ENCODE measurements at places on chromosomes 13 and 19. TPM values are rescaled to one million over a fixed set of nuclear protein-coding genes. Genes with fewer than 3 reads are reported as not detected.
A peak's percentile ranks its signal among the peaks of the same experiment; 100 is the strongest.

DNA sequence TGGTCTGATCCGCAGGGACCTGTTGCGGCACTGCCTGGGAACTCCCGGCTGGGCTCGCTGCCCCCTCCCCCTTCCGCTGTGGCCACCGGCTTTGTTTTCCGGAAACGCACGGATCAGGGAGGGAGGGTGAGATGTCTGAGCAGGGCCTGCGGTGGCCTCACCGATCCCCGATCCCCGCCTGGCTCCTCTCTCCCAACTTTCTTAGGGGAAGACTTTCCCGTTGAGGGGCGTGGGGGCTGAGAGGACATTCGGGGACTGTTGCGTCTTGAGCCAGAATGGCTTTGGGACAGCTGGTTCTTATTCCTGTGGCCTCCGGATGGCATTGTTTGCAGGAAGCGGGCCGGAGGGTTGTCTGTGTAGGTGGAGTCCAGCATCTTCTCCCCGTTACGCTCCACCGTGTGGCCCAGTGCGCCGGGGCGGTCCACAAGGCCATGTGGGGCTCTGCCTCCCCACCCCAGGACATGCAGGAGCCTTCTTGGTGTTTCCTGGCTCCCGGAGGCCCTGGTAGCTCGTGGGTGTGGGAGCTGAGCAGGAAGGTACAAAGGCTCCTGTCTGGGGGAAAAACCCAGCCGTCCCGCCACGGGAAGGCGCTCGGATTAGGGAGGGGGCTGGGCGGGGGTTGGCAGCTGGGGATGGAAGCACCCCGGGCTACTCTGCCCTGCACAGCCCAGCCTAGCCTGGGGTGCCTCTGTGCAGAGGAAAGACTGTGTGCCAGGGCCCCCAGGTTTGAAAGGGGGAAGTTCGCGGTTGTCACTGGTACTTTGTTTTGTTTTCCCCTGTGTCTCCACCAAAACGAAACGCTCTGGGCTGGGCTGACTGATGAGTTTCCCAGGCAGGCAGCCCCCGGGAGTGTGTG, 1.3 kb downstream of the CSNK1G2 start:
- DNase-seq: peak; percentile 75

GRCh38 chr13:75641026-75641425, 4.9 kb downstream of the LMO7 start:
- DNase-seq: no peak

DNA sequence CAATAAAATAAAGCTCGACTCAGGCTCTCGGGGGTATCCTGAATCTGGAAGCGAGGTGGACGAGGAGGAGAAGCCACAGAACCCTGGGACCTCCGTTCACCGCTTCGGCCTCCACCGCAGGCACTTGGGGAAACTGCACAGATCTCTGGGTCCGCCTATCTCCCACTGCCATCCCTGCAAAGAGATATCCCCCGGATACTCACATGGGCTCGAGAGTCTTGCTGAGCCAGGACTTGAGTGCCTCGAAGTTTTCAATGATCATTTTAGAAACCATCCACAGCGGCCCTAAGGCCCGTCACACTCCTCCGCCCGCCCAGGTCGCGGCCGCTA, 589 bp downstream of the RBM26 start:
- no peak for DNase-seq

DNA sequence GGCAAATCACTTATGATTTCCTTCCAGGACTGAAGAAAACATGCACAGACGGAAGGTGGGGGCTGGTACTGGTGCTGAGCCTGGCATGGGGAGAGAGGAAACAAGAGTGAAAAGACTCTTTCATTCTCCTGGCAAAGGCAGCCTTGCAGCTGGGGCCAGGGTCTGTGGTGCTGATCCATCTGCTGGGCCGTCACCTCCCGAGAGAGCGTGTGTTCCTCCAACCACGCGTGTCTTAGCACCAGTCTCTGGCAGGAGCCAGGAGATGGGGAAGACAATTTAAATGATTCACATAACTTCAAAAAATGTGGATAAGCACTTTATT, 23.9 kb upstream of the SPART start:
- DNase-seq: no peak

DNA sequence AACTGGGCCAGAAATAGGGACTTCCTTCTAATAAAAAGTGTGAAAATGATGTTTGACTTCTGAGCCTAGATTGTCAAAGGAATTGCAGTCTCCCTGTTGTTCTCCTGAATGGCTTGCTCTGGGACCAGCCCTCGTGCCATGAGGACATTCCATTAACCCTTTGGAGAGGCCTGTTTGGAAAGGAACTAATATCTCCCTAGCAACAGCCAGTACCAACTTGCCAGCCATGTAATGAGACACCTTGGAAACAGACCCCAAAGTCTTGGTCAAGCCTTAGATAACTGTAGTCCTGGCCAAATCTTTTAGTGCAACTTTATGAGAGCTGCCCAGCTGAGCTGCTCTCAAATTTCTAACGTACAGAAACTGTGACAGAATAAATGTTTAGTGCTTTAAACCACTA, 8.2 kb upstream of the SIAH3 start:
- DNase-seq: no peak

DNA sequence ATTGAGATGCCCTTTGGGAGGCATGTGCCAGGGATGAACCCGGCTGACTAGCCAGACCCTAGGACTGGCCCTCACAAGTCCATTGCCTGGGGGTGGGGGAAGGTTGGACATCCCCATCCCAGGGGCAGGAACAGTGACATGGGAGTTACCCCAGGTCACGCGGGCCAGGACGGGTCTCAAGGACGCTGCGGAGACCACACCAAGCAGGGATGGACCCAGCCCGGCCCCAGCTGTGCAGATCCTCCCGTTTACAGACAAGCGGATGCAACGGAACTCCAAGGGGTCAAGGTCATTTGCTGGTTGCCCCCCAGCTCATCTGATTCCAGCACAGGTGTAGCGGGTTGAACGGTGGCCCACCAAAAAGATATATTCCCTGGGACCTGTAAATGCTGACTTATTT, 20.0 kb downstream of the F2RL3 start:
- DNase-seq: no peak

GRCh38 chr19:40743926-40744325, 6.4 kb downstream of the ACTMAP start:
- no peak for DNase-seq

- DNase-seq: no peak
These were observed 21.8 kb downstream of the ZNF77 start for GRCh38 chr19:2922987-2923386.

- peak; percentile 76 for DNase-seq
These were observed 16.6 kb downstream of the SIGLEC8 start for GRCh38 chr19:51441410-51442390.

- no peak for DNase-seq
These were observed at the start of gene KEAP1 for GRCh38 chr19:10503002-10503789. KEAP1 (minus strand) TSS chr19:10503356; CDS start chr19:10500033, 3,323 bp downstream.

GRCh38 chr13:31399690-31400089, 199.9 kb downstream of the B3GLCT start:
- no peak for DNase-seq

- DNase-seq: no peak
These were observed 813 bp upstream of the ZNF296 start for GRCh38 chr19:45076851-45077730.

DNA sequence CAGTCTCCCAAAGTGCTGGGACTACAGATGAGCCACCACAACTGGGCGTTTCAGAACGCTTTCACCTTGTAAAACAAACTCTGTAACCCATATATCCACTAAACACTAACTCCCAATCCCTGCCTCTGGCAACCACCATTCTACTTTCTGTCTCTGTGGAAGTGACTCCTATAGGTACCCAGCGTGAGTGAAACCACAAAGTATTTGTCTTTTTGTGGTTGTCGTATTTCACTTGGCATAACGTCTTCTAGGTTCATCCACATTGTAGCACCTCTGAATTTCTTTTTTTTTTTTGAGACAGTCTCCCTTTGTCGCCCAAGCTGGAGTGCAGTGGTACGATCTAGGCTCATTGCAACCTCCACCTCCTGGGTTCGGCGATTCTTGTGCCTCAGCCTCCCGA, 44.8 kb downstream of the BRD4 start:
- DNase-seq: no peak

DNA sequence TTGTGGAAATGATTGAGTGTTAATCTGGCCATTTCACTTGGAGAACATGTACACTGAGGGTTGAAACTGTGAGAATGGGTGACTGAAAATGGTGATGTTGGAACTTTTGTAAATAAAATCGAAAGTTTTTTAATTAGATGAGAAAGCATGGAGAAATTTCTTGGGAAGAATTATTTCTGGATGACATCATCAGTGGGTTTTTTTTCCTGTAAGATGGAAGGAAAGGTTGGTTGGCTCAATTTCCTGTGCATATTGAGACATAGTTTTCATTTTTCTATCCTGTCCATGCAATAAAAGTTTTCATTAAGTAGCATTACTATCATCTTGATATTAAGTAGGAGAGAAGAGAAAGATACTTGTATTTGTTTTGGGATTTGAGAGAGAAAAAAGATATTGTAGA, 120.6 kb upstream of the HTR2A start:
- no peak for DNase-seq

- no peak for DNase-seq
These were observed 112.1 kb downstream of the LACC1 start for GRCh38 chr13:43991773-43992201.

DNA sequence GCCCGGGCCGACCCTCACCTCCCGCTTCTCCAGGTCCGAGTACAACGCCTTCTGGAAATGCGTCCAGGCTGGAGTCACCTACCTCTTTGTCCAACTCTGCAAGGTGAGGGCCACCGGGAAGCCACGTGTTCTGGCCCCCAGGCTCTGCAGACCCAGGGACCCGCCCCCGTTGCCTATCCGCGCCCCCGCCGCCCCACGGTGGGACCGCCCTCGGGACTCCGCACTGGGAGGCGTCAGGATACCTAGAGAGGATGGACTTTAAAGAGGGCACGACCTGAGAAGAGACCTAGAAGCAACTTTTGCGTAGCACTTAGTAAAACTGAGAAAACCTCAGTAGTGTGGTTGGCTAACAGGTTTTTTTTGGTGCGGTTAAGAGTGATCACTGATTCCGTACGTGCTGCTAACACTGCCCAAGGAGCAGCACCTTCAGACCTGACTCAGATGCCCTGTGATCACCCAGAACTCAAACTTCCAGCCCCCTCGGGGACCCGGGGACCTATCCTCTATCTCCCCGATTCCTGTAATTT, 492 bp downstream of the TMEM147 start:
- peak; percentile 23 for DNase-seq

GRCh38 chr19:12092956-12093355, 28.4 kb downstream of the ZNF844 start:
- no peak for DNase-seq

DNA sequence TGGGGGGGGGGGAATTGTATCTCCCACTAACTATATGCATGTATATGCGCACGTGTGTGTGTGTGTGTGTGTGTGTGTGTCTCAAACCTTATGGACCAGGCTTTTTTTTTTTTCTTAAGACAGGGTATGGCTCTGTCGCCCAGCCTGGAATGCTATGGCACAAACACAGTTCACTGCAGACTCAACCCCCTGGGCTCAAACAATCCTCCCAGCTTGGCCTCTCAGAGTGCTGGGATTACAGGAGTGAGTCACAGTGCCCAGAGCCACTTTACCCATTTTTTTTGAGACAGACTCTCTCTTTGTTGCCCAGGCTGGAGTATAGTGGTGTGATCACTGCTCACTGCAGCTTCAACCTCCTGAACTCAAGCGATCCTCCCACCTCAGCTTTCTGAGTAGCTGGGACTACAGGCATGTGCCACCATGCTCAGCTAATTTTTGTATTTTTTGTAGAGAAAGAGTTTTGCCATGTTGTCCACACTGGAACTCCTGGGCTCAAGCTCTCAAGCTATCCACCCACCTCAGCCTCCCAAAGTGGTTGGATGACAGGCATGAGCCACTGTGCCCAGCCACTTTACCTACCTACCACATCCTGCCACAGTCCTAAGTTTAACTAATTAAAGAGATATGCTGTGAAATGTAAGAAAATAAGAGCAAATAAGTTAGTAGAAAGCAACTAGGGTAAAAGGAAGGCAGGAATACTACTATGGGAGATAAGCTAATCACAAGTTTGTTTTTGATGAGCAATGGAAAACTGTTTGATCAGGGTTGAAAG, 2.4 kb downstream of the ZMYM5 start:
- no peak for DNase-seq

DNA sequence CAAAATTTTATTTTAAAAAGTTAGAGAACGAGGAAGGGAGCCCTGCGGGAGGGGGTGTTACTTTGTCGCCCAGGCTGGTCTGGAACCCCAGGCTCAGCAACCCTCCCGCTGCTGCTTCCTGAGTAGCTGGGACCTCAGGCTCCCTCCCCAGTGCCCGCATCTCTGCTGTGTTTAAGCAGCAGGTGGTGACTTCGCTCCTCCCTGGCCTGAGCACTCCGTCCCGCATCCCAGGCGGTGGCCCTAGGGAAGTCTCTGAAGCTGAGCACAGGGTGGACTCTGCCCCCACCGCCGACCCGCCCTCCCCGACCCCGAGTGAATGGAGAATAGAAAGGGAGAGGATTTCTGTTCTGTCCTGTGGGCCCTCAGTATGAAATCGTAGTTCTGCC, 30.5 kb downstream of the ZNF701 start:
- DNase-seq: no peak

DNA sequence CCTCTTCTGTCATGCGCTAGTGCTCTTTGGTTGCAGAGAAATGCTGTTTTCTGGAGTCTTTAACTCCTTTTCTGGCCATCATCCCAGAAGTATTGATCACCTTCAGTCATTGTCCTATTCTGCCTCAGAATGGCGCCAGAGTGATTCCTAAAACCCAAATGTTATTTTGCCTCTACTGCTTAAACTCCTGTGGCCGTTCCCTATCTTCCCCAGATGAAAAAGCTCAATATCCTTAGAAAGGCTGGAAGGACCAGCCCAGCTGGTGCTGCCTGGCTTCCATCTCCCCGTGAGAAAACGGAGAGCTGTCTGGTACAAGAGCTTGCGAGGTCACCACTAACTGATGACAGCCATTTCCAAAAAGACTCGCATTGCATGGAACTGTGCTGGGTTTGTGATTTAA, 179.1 kb downstream of the RBM26 start:
- no peak for DNase-seq

GRCh38 chr13:31699650-31700049, 39.7 kb upstream of the RXFP2 start:
- DNase-seq: no peak

DNA sequence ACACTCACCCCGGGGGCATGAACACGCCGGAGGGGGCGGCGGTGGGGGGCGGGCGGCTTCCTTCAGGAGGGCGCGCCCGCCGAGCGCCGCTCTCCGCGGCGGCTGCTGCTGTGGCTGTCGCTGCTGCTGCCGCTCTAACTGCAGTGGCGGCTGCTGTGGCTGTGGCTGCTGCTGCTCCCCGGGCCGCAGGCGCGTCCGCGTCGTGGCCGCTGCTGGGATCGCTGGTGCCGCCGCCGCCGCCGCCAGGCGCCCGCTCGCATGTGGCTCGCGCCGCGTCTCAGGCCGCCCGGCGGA, at the start of gene BBC3:
TSS of gene BBC3 (minus strand) at position 279 of the 294 bp plus-strand sequence. CDS start 2,768 bp downstream, outside the sequence.
- DNase-seq: no peak

GRCh38 chr13:97797553-97797952, 155.9 kb upstream of the IPO5 start:
- no peak for DNase-seq

The IZUMO2 gene
- not detected for total RNA-seq

The ZNF480 gene
- total RNA-seq: 9.3 TPM

The PABPC3 gene
- total RNA-seq: 0.33 TPM

The ZNF432 gene
- total RNA-seq: 20.6 TPM

The CCDC194 gene
- total RNA-seq: 2.7 TPM

The DIAPH3 gene
- total RNA-seq: 0.45 TPM

The ZNF440 gene
- total RNA-seq: 17.7 TPM

The CEACAM20 gene
- total RNA-seq: not detected

The SGCG gene
- total RNA-seq: not detected

The SYNGR4 gene
- total RNA-seq: not detected

The TUBA3C gene
- total RNA-seq: not detected
